ENCODE measurements at places on chromosomes 16 and 17.
A peak's percentile ranks its signal among the peaks of the same experiment; 100 is the strongest.

DNA sequence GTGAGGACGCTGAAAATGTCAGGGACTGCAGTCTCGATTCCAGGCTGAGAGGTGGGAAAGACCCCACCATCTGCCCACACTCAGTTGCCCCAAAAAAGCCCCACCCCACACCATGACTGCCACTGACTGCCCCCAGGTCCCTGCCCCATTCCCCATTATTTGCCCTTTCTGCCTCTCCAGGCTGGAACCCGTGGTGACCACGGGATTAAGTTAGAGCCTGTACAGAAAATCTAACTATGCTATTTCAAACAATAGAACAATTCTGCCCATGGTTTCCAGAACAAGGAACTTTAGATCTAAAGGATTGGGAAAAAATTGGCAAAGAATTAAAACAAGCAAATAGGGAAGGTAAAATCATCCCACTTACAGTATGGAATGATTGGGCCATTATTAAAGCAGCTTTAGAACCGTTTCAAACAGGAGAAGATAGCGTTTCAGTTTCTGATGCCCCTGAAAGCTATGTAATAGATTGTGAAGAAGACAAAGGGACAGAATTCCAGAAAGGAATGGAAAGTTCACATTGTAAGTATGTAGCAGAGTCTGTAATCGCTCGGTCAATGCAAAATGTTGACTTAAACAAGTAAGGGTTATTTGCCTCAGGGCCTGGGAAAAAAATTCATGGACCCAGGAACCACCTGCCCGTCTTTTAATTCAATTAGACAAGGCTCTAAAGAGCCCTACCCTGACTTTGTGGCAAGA lies 14.4 kb downstream of the FLYWCH1 start:
- DNase-seq: no peak

DNA sequence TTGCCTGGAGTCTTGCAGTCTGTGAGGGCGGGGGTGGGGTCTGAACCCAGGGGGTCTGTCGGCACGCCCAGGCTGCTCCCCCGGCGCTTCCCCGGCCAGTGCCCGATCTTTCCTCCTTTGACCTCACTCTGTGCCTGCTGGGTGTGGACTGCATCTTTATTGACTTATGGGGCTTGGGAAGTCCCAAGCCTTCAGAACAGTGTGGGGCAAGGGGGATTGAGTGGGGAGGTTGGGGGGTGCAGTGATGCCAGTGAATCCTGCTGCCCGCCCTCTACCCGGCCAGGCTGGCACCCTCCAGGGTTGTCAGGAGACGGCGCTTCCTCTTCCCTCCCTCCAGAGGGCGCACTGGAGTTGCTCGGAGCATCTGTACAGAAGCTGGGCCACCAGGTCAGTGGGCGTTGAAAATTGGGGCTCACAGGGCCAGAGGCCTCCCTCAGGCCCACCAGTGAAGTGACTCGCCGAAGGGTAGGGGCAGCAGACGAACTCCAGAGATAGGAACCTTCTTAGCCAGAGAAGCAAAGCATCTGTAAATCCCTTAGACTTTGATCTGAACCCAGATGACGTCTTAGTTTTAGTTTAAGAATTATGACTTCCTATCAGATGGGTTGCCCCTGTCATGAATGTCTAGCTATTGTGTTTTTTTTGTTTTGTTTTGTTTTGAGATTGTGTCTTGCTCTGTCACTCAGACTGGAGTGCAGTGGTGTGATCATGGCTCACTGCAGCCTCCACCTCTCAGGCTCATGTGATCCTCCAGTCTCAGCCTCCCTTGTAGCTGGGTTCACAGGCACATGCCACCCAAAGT lies 184.8 kb upstream of the CIBAR2 start:
- DNase-seq: peak; percentile 35

DNA sequence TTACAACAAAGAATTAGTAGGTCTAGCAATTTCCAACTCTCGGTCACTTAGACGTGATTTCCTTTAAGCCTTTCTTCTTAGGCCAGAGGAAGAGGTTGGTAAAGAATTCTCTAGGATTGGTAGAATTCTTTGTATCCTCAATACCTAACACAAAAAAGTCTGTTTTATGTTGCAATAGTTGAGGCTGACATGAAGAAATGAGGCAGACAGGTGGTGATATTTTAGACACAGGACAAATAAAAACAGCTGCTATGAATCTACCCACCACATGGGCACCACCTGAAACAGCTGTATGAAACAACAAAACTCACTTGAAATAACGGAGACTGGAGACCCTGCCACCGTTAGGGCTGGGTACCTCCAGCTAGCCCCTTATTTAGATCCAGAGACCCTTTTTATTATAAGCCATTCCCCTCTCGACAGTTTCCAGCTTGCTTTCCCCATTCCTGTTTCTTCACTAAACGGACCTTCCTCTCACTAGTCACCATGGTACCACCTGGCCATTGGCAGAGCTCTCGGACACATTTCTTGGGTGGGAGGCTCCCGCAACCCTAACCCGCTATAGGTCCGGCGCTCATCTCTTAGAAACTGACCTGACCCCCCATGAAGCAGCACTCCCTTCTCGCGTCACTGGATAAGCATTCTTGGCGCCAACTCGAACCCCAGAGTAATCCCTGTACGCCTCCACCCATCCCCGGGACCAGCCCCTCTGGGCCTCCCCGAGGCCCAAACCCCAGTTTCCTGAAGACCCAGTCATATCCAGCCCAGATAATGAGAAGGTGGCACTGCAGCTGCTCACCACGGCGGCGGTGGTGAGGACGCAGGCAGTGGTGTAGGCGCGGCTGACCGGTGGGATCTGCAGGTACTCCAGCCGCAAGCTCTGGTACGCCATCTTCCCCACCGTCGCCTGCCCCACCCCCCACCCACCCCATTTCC lies at the start of gene DERL2:
Gene DERL2, minus strand, starts transcription at position 909 of the 936 bp plus-strand sequence. Its CDS starts 17 bp downstream, at position 892.
- no peak for DNase-seq

DNA sequence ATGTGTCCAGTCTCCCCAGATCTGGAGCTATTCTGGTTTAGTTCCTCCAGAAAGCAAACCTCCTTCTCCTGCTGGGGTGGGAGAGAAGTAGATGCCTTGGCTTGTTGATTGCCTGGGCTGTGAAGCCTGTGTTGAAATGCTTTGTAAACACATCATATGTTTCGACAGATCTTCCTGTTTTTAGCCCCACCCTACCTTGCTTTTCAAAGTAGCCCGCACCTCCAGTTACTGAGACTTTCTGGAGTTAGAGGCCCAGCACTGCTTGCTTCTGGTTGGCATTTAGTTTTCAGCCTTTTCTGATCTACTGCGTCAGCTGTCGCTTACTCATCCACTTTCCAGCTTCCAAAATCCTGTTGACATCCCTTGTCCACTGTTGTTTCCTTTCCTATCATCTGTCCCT lies 17.9 kb upstream of the NDEL1 start:
- no peak for DNase-seq

- no peak for DNase-seq
These were observed 34.6 kb downstream of the DCAKD start for GRCh38 chr17:45016823-45017222.

DNA sequence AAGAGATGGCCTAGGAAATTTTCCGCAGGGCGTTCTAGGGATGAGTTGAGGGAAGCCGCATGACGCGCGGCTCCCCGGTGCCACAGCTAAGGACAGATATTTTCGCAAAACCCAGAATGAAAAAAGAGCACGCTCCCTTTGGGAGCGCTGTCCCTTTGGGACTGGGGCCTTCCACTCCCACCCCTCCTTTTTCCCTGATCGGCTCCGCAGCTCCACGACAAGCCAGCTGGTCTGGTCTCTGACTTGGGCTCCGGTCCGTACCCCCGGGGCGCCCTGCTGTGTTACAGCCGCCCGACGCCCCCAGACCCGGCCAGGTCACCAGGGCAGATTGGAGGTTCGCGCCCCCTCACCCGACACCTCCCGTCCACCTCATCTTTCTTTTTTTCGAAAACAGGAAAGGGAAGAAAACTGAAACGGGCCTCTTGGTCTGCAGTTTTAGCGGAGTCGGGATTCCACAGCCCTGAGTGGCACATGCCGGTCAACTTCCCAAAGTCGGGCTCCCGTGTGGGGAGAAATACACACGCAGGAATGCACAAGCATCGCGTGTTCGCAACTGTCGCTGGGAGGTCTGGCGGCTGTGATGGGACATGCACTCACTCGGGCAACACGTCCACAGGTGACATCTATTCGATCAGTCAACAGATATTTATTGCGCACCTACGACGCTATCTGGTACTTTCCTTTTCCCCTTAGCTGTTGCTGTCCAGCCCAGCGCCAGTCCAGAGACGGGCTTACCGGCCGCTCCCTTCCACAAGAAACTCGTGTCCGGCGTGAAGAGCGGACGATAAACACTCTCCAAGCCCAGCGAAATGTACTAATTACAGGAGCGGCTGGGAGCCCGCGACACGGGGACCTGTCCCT lies 3.9 kb upstream of the SOX9 start:
- DNase-seq: no peak

DNA sequence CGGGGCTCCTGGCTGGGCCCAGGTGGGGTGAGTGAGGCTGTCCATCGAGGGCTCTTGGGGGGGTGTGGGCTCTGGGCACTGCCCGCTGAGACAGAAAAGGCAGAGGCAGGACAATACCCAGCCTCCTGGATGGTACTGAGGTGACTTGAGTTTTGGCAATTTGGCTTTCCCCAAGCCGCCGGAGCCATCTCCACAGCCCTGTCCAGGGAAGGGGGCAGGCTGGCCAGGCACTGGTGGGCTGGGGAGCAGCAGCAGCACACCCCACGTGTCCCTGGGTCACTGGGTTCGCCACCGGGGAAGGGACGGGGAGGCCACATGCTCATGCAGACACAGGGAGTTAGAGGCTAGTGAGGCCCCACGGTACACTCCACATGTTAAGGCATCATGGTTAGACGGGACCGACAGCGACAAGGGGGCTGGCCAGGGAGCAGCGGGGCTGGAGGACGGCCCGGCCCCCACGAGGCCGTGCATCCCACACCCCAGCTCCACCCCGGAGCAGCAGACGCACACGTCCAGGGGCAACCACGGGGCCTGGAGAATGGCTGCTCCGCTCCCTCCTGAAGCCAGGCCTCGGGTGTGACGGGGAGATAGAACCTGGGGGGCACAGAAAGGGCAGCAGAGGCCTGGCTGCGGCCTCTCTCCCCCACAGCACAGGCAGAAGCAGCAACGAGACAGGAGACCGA lies 3.0 kb downstream of the ARHGDIA start:
- no peak for DNase-seq

GRCh38 chr16:87121816-87122215 lies 195.4 kb downstream of the C16orf95 start:
- no peak for DNase-seq

DNA sequence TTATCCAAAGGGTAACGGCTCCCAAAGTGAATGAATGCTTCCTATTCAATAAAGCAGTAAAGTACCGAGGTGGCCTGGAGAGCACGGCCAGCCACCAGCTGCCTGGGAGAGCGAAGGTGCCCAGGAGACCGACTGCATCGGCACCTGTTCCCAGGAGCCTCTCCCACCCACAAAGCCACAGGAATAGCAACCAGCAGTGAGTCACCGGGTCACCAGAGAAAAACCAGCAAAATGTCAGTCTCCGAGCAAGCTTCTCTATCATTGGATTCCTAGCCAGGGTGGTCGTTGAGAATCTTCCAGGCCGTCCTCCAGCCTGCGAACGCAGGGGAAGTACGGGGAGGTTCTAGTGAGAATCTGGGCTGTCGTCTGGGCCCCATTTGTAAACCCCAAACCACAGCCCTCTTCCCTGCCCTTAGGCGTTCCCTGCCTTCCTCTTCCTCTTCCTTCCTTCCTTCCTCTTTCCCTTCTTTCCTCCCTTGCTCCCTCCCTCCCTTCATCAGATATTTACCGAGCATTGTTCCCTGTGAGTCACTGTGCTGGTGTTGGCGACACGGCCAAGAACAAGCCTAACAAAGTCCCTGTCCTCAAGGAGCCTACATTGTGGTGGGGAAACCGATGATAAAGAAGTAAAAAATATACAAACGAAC lies 114.6 kb downstream of the SLC39A11 start:
- DNase-seq: no peak

GRCh38 chr17:64148017-64148631 lies 18.2 kb upstream of the ERN1 start:
- no peak for DNase-seq

GRCh38 chr17:58694302-58694701 lies 1.9 kb downstream of the RAD51C start:
- no peak for DNase-seq

DNA sequence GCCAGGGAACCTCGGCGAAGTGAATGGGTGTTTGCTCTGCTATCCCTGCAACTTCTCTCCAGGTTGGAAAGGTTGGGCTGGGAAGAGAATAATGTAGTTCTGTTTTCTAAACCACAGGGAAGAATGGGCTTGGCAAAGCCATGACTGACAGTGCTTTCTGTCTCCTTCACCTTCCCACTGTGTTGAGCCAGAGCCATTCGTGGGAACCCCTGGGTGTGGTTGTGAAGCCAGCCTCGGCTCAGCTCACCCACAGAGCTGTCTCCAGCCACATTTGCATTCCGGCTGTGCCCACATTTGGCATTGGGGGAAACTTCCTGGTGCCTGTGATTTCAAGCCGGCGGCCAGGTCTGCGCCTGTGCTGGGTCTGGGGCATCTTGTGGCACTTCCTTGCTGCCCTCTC lies 39.9 kb downstream of the BAIAP2 start:
- no peak for DNase-seq

- DNase-seq: no peak
These were observed 7.6 kb downstream of the CCDC57 start for GRCh38 chr17:82204831-82205719.

DNA sequence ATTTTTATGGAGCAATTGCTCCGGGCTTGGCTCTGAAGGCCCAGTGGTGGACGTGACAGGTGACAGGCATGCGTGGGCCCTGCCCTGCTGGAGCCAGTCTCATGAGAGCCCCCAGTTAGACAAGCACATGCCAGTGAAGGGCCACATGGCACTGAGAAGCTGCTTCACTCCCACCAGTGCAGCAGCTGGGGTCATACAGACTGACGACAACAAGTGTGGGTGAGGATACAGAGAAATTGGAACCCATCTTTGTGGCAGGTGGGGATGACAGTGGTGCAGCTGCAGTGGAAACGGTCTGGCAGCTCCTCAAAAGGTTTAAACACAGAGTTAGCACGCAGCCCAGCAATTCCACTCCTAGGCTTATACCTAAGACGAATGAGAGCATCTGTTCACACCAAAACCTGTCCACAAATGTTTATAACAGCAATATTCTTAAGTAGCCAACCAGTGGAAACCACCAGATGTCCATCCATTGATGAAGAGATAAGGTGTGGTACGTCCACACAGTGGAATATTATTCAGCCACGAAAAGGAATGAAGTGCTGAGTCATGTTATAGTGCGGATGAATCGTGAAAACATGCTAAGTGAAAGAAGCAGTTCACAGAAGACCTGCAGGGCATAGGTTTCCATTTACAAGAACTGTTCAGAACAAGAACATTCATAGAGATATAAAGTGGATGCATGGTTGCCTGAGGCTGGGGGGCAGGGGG lies 12.5 kb upstream of the CIBAR2 start:
- DNase-seq: no peak

DNA sequence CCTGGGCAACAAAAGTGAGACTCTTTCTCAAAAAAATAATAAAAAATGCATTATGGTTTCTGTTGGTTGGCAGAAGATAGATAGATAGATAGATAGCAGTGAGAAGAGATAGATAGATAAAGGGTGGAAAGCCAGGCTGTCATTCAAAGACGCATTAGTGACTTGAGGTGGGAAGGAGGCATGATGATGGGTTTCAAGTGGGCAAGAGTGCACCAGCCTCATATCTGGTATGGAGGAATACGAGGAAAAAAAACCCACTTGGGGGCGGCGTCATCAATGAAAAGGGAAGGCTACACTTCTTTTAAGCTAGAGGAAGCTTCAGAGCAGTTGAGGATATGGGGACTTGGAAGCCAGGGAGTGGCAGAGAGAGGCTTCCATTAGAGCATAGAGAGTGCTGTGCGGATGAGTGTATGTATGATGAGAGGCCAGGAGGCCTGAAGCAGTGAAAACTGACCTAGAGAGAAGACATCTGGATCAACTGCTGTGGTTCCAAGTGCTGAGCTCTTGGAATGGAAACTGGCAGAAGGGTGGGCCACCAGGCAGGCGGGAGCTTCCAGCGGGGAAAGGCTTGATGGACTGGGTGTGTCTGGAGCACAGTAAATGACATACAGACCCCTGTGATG lies 31.8 kb downstream of the CEP95 start:
- no peak for DNase-seq

Measured in T follicular helper cell (primary cell).